ENCODE measurements at places on chromosomes 13 and 19.

GRCh38 chr19:8089664-8090601 lies 37.4 kb downstream of the CCL25 start:
- DNase-seq = no peak

DNA sequence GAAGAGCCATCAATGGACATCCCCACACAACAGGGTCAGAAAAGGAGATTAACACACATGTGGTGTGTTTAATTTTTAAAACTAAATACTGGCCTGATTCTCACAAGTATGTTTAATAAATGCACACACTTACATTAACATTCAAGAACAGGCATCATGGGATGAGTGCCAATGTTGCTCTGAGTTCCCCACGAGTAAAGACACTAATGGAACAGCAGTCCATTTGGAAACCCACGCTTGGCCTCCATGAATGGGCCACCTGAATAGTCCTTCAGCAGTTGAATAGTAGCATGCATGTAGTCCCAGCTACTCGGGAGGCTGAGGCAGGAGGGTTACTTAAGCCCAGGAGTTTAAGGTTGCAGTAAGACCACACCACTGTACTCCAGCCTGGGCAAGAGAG lies 195.2 kb upstream of the IPO5 start:
- no peak for DNase-seq

DNA sequence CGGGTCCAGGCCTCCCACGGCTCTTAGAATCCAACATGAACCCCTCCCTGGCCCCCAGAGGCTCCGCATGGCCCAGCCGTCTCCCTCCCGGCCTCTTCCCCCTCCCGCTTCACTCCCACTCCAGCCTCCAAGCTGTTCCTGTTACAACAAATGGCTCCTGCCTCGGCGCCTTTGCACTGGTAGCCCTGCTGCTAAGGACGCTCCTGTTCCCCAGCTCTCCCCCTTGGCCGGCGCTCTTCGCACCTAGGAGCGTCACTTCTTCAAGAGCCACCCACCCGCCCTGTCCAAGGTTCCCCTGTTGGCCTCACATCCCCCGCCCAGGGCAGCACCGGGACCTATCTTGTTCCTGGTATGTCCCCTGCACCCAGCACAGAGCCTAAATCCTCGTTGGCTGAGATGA lies 9.4 kb downstream of the CCDC124 start:
- DNase-seq = no peak

DNA sequence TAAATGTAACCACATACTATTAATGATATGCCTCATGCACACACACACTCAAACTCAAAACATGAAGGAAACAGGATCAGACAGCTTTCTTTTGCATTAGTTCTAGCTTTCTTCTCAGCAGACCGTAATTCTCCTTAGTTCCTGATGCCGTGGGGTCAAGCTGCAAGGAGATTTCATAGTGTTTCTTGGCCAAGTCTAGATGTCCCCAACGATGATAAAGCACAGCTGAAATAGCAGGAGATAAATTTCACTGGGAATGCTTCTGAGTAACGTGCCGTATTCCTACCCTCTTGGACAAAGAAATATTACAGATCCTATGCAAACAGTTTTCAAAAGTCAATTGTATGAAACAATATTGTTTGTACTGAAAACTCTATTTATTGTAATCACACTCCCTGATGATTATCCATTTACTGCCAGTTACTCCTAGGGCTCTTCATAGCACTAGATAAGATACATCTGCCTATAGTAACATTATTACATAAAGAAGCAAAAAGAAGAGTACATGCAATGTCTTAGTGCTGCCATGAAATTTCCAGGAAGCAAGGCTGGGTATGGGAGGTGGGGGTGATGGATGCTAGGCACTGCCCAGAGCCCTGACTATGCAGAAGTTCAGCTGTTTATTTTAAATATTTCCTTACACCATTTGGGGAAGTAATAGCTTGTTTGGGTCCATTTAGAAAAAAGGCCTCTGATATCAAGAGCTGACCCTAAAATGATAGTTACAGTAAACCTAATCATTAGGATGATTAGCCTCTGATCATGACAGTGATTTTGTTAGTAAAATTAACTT lies 16.5 kb upstream of the GGACT start:
- DNase-seq = no peak

DNA sequence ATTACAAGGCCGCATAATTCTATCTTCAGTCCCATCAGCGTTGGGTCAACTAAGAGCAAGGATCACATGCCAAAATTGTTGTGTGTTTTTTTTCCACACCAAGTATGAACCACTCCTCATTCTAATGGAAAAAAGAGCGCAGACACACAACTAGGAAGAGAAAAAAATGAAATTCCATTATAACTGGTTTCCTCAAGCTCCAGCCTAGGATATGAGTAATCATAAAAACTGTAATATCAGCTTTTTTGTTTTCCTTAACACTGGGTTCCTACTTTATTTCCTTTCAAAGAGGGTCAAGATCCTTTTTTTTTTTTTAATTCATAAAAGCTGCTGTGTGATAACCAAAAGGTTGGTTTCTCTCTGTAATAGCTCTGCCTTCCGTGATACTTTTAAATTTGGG lies 19.4 kb downstream of the TSHZ3 start:
- DNase-seq = no peak

- DNase-seq = no peak
Observed at GRCh38 chr13:48775804-48776203, 122.1 kb downstream of the CYSLTR2 start.

- no peak for DNase-seq
Observed at GRCh38 chr13:21009036-21009435, 52.4 kb downstream of the LATS2 start.

GRCh38 chr19:38700350-38700901 lies 43.8 kb downstream of the CAPN12 start:
- no peak for DNase-seq
